GM04504 (cell line): ENCODE measurements at places on chromosomes 4 and X.

GRCh38 chr4:98685225-98686042 is 27.0 kb upstream of the TSPAN5 start:
- no peak for DNase-seq

GRCh38 chr4:132556316-132556715 is 592.8 kb upstream of the PCDH10 start:
- no peak for DNase-seq

DNA sequence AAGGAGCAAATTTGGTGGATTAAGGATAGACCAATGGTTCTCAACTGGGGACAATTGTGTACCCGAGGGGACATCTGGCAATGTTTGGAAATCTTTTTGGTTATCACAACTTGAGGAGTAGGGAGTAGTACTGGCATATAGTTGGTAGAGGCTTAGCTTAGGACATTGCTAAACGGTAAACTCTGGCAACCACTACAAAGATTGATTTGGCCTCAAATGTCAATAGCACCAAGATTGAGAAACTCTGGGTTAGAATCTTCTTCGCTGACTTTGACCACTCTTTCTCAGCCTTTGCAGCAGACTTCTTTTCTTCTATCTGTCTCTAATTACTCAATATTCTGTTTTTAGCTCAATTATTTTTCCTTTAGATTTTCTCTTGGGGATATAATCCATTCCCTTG is 1.5 kb upstream of the NBDY start:
- no peak for DNase-seq

DNA sequence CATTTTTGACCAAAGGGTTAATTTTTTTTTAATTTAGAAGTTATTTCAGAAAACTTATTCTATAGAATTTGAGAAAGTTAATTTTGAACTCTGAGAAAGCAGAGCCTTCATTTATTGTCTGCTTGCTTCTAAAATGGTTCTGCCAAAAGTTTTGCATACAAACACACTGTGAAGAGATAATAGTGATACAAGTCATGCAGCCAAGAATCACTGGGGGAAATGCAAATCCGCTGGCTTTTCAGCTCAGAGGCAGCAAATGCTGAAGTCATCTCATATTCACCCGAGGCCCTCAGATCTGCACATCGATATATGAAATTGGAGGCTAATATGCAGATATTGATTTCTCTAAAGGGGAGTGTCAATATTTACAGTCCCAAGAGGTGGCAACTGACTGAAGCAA is 186.2 kb downstream of the KIT start:
- no peak for DNase-seq

- no peak for DNase-seq
Measured at GRCh38 chr4:122100508-122100907, 51.6 kb upstream of the BLTP1 start.

DNA sequence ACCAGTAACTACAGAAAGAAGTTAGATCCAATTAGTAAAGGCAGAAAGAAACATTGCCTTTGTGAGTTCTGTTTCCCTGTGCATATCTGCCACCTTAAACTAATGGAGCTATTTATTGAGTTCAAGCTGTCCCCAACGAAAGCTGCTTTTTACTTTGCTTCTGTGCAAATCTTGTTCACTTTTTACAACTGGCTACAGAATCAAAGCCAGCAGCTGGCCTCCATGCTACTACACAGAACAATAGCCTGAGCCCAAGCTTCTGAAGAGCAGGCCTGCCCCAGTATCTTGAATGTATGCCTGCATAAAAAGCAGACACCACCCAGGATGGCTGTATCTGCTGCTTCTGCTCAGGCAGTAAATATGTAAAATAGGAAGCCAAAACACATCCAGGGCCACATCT is 28.1 kb downstream of the ANK2 start:
- no peak for DNase-seq

DNA sequence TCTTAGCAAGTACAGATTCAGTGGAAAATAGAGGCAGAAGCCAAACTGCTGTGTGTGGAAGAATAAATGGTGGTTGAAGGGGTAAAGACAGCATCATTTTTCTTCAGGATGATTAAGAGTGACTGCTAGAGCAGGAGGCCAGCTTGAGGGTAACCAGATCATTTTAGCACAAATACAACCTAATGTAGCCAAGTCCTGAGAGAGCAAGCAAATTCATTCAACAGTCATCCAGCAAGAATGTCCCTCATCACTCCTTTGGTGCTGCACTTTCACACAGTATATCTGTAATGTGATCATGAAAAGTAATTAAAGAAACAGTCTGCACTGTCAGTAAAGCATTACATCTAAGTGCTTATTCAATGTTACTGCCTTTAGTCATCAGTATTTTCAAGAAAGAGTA is 44.8 kb downstream of the NPFFR2 start:
- DNase-seq = peak; percentile 1

DNA sequence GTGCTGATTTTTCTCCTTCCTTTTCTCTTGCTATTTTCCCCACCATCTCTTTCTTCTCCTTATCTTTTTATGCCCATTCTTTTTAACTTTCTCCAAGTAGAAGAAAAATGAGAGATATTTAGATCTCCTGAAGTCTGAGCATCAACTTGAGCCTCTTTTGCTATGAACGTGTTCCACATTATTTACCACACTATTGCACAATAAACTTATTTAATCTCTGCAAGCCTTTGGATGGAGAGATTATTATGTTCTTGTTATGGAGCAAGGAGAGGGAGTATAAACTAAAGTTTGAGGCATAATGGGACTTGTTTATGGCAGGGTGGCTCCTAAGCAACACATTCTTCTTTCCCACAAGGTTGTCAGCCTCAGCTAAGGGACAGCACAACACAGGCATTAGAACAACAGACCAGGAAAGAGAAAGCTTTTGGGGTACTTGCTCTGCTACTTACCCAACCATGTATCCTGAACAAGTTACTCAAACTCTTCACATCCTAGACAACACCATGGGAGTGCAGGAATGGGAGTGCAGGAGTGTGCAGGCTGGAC is 365.5 kb upstream of the BOD1L1 start:
- DNase-seq = no peak

DNA sequence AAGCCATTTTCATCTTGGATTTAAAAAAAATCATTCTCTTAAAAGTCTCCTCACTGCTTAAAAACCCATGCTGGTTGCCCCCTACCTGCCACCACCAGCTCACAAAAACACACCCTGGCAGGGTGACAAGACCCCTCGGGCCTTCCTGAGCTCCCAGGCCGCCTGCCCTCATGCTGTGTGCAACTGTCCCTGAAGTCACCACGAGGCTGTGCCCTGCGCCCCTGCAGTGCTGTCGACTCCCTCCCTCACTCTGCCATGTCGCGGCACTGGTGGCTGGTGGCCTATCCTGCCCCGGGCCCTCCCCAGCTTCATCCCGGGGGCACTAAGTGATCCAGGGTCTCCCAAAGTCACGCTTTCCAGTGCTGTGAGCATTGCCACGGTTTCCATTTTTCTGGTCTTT is 46.3 kb upstream of the ADRA2C start:
- DNase-seq = no peak

DNA sequence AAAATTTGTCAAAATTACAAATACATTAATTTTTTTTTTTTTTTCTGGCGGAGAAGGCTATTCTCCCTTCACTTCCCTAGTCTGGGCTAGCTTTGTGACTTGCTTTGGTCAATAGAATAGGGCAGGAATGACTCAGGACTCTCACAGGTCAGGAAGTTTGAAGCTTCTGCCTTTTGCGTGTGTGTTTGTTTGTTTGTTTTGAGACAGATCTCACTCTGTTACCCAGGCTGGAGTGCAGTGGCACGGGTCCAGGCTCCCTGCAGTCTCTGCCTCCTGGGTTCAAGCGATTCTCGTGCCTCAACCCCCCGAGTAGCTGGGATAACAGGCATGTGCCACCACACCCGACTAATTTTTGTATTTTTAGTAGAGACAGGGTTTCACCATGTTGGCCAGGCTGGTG is 55.9 kb upstream of the USP9X start:
- no peak for DNase-seq

GRCh38 chr4:168674077-168674747 is 177.4 kb downstream of the PALLD start:
- DNase-seq = no peak

DNA sequence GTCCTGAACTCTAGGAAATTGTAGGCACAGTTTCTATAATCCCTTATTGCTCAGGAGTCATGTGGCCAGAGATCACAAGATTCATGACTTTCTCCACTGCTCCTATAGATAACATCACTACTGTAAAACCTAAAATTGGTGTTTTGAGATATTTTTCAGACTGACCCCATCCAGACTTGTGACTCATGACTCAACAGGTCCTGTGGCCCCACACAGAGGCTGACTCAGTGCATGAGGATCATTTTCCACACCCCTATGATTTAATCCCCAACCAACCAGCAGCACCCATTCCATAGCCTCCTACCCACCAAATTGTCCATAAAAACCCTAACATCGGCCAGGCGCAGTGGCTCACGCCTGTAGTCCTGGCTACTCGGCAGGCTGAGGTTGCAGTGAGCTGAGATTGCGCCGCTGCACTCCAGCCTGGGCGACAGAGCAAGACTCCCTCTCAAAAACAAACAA is 13.2 kb upstream of the XIAP start:
- DNase-seq = peak; percentile 61

DNA sequence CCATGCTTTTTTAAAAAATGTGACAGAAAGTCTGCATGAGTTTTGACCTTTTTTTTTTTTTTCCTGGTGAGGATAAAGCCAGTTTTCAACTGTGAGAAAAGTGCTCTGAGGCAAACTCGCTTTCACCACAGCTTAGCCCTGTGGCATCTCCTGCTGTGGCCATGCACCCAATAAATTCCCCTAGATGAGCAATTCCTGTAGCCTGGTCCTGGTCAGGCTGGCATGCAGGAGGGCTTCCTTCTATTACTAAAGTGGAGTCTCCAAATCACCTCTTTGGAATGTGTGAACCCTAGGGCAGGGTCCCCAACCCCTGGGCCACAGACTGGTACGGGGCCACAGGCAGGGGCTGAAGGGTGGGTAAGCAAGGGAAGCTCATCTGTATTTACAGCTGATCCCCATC is 265.4 kb downstream of the RAPGEF2 start:
- DNase-seq = no peak

GRCh38 chr4:16669036-16669435 is 229.4 kb downstream of the LDB2 start:
- DNase-seq = no peak

- no peak for DNase-seq
Measured at GRCh38 chr4:152448854-152449253, 87.0 kb downstream of the FBXW7 start.

- DNase-seq = peak; percentile 95
Measured at GRCh38 chr4:54281054-54281766, 52.1 kb downstream of the PDGFRA start.

GRCh38 chr4:122658818-122659295 is 38.0 kb upstream of the IL21 start:
- DNase-seq = no peak

DNA sequence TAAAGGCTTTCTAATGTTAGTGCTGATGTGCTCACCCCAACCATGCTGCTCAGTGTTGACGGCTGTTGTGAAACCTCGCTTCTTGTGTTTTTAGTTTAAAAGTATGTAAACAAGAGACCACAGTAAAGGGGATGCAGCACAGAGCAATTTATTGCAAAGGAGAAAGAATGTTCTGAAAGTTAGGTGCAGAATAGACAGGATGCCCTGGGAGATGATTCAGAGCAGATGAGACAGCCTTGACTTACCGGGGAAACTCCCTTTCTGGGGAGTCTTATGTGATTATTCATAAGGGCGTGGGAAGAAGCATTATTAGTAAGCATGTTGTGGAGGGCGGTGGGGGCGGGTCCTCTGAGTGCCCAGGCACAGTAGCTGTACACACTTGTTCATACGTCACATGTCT is 47.7 kb downstream of the EVC start:
- peak; percentile 98 for DNase-seq

GRCh38 chr4:45897946-45898585 is 225.8 kb downstream of the GABRG1 start:
- no peak for DNase-seq

DNA sequence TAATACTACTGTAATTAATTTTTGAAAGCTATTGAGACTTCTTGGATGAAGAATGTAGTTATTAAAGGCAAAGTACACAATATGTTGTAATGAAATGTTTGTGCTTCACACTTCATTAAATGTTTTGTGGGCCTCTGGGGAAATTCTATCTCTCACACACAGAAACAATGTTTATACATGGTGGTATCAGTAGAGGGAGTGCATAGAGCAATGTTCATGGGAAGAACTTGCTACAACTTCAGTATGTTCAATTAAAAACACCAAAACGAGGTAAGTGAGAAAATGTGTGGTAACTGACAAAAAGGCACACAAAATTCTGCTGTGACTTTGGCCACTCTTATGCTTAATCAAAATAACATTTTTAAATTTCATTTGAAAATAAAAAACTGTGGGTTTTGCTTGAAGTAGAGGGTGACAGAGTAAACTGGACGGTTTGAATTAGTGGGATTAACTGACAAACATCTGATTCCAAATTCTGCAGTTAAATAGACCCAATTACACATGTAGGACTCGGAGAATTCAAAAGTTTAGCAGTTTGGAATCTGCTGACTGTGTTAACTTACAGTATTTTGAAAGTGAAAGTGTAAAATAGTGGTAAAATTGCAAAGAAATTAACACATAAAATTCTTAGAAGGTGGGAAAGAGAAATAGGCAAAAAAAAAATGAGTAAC is 111.4 kb upstream of the TTC29 start:
- DNase-seq = no peak

- DNase-seq = no peak
Measured at GRCh38 chrX:71183341-71183740, 38.7 kb downstream of the NLGN3 start.

DNA sequence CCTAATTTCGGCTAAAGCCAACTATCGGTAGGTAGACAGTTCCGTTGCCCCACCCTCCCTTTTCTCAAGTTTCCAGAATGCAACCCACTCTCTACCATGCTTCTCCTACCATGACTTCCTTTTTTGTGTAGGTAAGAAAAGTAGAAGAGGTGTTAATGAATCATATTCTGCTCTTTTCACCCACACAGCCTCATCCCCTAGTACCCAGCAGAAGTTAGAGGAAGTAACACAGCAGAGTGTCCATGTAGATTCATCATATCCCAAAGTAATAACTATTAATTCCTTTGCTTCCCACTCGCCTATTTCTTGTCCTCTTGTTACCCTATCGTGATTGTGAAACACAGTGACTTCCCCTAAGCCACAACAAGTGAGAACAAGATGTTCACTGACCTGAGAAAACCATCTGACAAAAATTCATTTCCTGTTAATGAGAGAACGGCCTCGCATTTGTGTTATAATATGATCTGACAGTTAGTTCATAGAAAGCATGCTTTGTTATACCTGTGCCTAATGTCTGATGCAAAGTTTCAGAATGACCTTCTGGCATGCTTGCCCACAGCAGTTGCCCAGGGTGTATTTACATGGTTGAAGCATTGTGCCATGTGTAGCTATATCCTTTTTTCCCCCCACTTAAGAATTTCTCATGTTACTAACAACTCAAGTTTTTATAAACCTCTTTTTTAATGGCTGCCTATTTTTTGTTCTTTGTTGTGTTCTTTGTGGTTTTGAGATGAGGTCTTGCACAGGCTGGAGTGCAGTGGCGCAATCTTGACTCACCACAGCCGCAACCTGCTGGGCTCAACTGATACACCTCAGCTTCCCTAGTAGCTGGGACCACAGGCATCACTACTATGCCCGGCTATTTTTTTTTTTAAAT is 185.6 kb downstream of the RAP1GDS1 start:
- no peak for DNase-seq
